ENCODE measurements at places on chromosomes 1 and 21.

- H3K27ac ChIP-seq = peak overlapping the region; percentile 95
- H3K4me1 ChIP-seq = peaks cover 65% of the 10 kb centered on the region
- H3K36me3 ChIP-seq = no peaks in the 10 kb centered on the region
- peak; percentile 98 for DNase-seq
- H3K4me3 ChIP-seq = no peak overlapping the region
Measured at GRCh38 chr1:93779540-93780165, 98.0 kb upstream of the BCAR3 start.

DNA sequence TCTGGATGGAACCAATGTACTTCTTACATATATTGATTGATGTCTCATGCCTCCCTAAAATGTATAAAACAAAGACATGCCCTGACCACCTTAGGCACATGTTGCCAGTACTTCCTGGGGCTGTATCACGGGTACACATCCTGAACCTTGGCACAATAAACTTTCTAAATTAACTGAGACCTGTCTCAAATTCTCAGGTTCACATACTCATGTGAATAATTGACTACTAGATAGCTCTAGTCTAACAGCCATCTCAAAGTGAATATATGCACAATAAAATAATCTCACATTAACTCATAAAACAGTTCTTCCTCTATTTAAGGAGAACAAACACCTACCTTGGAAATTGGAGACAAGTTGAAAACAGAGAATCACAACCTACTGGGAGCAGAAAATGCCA, 5.6 kb downstream of the DNAI4 start:
- no peak overlapping the region for H3K27ac ChIP-seq
- H3K36me3 ChIP-seq = no peaks in the 10 kb centered on the region
- no peak for DNase-seq
- peaks cover 8% of the 10 kb centered on the region for H3K4me1 ChIP-seq
- H3K4me3 ChIP-seq = no peak overlapping the region
- no peaks in the 10 kb centered on the region for H3K27me3 ChIP-seq

GRCh38 chr1:100791586-100791985, 72.0 kb downstream of the VCAM1 start:
- no peaks in the 10 kb centered on the region for H3K4me1 ChIP-seq
- no peaks in the 10 kb centered on the region for H3K27me3 ChIP-seq
- H3K4me3 ChIP-seq = no peak overlapping the region
- H3K36me3 ChIP-seq = no peaks in the 10 kb centered on the region
- no peak for DNase-seq

- H3K27me3 ChIP-seq = no peaks in the 10 kb centered on the region
- no peaks in the 10 kb centered on the region for H3K36me3 ChIP-seq
- H3K27ac ChIP-seq = no peak overlapping the region
Measured at GRCh38 chr21:44397431-44398031, 44.1 kb downstream of the TRPM2 start.

DNA sequence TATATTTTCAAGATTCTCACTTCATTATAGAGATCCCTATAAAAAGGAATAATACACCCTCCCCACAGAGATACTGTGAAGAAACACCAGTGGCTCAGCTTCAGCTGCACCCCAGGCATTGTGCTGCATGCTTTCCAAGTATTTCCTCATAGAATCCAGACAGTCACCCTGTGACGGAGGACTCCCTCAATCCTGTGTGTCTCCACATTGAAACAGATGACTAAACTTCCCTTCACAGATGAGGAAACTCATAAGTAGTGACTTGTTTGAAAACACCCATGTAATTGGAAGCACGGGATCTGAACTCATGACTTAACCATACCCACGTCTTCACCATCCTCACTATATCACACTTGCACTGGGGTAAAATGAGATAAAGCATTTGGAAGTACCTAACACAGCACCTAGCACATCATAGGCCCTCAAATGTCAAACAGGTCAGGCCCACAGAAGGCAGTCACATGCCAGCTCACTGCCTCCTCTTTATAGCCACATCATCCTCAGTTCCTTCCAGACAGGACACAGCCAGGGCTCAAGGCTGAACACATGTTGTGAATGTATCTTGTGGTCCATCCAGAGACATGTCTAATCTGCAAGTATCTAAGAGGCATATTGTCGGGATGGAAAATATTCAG, 55.2 kb downstream of the GPR161 start:
- peaks cover 18% of the 10 kb centered on the region for H3K36me3 ChIP-seq
- H3K27ac ChIP-seq = peak overlapping the region; percentile 80
- H3K4me1 ChIP-seq = peaks cover 30% of the 10 kb centered on the region
- H3K4me3 ChIP-seq = no peak overlapping the region

- no peaks in the 10 kb centered on the region for H3K4me1 ChIP-seq
- DNase-seq = no peak
- no peak overlapping the region for H3K27ac ChIP-seq
- H3K36me3 ChIP-seq = no peaks in the 10 kb centered on the region
Measured at GRCh38 chr1:245946905-245947304, 560.2 kb downstream of the SMYD3 start.

DNA sequence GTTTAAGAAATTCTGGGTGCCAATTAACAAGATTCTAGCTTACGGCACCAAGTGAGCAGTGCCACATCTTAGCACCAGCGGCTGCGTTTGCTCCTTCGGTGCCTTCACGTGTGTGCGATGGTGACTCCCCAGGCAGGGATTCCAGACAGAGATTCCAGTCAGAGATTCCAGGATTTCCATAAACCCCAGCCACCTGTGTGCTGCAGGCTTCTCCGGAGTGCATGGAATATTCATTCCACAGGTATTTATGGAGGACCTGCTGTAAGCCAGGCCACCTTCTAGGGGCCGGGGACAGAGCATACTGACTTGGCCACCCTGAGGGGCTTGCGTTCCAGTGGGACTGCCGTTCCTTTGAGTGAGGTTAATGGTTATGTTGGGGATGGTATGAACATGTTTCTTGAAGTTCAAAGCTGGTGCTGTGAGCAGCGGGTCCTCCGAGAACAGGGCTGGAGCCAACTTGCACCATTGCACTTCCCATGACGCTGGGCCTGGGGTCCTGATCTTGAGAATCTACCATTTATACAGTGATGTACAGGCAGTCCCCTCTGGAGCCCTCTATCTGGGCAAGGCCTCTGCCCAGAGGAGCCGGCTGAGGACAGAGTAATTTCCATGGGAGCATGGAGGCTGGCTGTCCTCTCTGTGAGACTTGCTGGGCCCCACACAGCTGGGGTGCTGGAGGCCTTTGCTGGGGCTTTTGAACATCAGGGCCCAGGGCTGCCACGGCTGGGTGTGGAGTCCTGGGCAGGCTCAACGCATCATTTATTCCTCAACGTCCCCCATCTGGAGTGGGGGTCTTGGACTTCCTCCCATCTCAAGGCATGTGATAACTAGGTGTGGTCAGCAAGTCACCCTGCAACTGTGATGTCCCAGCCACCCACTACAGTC, 58.8 kb upstream of the AJAP1 start:
- no peak overlapping the region for H3K4me3 ChIP-seq
- H3K27ac ChIP-seq = no peak overlapping the region
- no peaks in the 10 kb centered on the region for H3K36me3 ChIP-seq
- no peak for DNase-seq
- no peaks in the 10 kb centered on the region for H3K4me1 ChIP-seq

DNA sequence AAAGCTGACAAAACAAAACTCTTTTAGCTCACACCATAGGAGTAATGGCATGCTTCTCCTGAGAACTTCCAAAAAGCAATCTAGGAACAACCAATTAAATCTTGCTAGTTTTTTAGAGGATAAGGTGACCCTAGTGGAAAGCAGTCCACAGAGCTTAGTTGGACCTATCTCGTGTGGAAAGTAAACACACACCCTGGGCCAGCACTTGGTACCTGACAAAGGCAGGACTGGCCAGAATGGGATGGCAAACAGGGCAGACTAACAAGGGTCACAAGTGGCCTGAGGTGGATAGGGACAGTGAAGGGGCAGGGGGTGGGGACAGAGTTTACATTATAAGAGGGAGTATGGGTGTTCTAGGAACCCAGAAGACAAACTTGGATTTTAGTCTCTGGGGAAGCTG, 22.0 kb downstream of the FMO4 start:
- no peak overlapping the region for H3K4me3 ChIP-seq
- H3K36me3 ChIP-seq = no peaks in the 10 kb centered on the region
- no peak for DNase-seq
- no peaks in the 10 kb centered on the region for H3K4me1 ChIP-seq

GRCh38 chr1:115980998-115981993, 5.0 kb downstream of the SLC22A15 start:
- no peak for DNase-seq
- peaks cover 5% of the 10 kb centered on the region for H3K36me3 ChIP-seq
- no peaks in the 10 kb centered on the region for H3K27me3 ChIP-seq
- no peak overlapping the region for H3K4me3 ChIP-seq

DNA sequence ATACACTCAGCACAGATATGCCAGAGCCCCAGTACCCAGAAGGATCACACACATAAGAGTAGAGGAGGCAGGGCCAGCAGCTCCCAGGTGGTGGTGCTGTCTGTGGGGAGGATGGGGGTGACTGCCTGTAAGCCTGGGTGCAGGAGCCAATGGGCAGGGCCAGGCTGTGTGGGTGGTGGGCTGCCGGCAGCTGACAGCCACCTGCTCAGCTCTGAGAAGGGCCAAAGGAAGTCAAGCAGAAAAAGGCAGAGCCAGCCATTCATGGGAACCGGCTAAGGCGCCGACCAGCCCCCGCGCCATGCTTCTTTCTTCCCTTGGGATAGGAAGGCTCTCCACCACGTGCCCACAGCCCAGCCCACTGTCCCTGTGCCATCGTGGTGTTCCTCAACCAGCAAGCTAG, 14.1 kb downstream of the PIK3C2B start:
- H3K36me3 ChIP-seq = no peaks in the 10 kb centered on the region
- no peaks in the 10 kb centered on the region for H3K27me3 ChIP-seq
- peaks cover 14% of the 10 kb centered on the region for H3K4me1 ChIP-seq
- H3K27ac ChIP-seq = no peak overlapping the region

DNA sequence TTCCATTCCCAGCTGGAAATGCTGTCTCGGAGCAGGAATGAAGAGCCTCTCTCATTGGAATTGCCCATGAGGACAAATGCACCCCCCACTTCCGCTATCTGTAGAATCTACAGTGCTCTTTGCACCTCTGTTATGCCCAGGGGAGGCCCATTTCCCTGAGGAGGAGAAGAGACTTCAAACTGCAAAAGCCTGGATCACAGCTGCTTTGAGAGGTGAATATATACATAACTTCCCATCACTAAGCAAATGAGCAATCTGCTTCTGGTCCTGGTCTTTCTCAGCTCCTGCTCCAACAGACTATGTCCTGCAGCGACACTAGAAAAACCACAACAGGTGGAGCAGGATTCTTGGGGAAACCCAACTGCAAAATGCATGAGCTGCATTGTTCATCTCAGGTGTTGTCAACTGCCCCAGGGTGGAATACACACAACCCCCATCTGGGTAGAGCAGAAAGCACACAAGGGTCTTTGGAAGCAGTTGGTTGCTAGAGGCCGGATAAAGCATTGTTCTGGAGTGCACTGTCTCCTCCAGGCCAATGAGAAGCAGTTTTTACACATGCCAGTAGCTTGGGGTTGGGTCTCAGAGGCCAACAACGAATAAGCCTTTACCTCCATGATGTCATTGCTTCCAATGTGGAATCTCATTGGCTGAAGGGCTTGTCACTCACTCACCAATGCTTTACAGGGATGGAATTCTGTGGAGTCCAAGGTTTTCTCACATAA, 67.7 kb upstream of the RAB4A start:
- peaks cover 7% of the 10 kb centered on the region for H3K4me1 ChIP-seq
- H3K4me3 ChIP-seq = no peak overlapping the region

GRCh38 chr1:33535334-33535733, 62.9 kb downstream of the ZSCAN20 start:
- H3K27ac ChIP-seq = no peak overlapping the region
- no peaks in the 10 kb centered on the region for H3K4me1 ChIP-seq
- no peak overlapping the region for H3K4me3 ChIP-seq
- H3K36me3 ChIP-seq = no peaks in the 10 kb centered on the region

GRCh38 chr1:55445416-55445815, 230.3 kb upstream of the USP24 start:
- no peaks in the 10 kb centered on the region for H3K27me3 ChIP-seq
- H3K4me3 ChIP-seq = no peak overlapping the region
- H3K36me3 ChIP-seq = no peaks in the 10 kb centered on the region

- H3K4me3 ChIP-seq = no peak overlapping the region
- no peak overlapping the region for H3K27ac ChIP-seq
- H3K36me3 ChIP-seq = no peaks in the 10 kb centered on the region
- H3K4me1 ChIP-seq = no peaks in the 10 kb centered on the region
Measured at GRCh38 chr1:24991697-24992096, 61.6 kb upstream of the RUNX3 start.

- DNase-seq = no peak
- H3K4me1 ChIP-seq = peaks cover 32% of the 10 kb centered on the region
- no peaks in the 10 kb centered on the region for H3K36me3 ChIP-seq
- H3K27me3 ChIP-seq = peaks cover 26% of the 10 kb centered on the region
- no peak overlapping the region for H3K27ac ChIP-seq
Measured at GRCh38 chr1:7473223-7474142, 297.6 kb upstream of the VAMP3 start.
